Upper lobe of left lung (tissue), 6 donors: ENCODE measurements at places on chromosomes 12 and 14. TPM values are rescaled to one million over a fixed set of nuclear protein-coding genes. Genes with fewer than 3 reads are reported as not detected.

- no peak for DNase-seq
These were observed 330.2 kb downstream of the ZFP36L1 start for GRCh38 chr14:68462683-68463082.

The CLEC6A gene
- total RNA-seq: not detected

DNA sequence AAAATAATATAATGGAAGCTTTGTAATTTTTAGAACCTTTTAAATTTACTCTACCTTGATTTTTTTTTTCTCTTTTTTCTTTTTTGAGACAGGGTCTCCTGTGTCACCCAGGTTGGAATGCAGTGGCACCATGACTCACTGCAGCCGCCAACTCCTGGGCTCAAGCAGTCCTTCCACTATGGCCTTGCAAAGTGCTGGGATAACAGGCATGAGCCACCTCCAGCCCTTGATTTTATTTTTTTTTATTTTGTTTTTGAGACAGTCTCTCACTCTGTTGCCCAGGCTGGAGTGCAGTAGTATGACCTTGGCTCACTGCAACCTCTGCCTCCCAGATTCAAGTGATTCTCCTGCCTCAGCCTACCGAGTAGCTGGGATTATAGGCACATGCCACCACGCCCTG is 65.3 kb upstream of the TRAF3 start:
- no peak for DNase-seq

DNA sequence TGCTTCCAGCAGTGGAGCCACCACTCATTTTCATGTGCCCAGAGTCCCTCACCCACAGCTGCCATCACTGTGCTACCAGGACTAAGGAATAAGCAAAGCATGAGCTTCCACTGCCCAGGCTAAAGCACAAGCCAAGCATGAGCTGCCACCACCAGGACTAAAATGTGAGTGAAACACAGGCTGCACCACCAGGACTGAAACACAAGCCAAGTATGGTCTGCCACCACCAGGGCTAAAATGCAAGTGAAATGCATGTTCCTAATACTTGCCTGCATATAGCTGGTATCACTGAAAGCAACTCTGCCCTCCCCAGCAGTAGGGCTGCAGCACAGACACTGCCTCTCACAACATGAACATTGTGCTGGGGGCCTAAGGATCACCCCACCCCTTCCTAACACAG is 30.0 kb downstream of the CEP83 start:
- no peak for DNase-seq

The SERPINA10 gene
- not detected for total RNA-seq

DNA sequence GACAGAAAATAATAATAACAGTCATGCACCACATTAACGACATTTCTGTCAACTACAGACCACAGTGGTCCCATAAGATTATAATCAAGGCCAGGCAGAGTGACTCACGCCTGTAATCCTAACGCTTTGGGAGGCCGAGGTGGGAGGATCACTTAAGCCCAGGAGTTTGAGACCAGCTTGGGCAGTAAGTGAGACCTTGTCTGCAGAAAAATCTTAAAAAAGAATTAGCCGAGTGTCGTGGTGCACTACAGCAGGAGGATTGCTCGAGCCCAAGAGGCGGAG is 8.6 kb downstream of the NAB2 start:
- no peak for DNase-seq

The SERPINA12 gene
- not detected for total RNA-seq

The DUSP16 gene
- 51.6 TPM for total RNA-seq

The SLC5A8 gene
- total RNA-seq: not detected

DNA sequence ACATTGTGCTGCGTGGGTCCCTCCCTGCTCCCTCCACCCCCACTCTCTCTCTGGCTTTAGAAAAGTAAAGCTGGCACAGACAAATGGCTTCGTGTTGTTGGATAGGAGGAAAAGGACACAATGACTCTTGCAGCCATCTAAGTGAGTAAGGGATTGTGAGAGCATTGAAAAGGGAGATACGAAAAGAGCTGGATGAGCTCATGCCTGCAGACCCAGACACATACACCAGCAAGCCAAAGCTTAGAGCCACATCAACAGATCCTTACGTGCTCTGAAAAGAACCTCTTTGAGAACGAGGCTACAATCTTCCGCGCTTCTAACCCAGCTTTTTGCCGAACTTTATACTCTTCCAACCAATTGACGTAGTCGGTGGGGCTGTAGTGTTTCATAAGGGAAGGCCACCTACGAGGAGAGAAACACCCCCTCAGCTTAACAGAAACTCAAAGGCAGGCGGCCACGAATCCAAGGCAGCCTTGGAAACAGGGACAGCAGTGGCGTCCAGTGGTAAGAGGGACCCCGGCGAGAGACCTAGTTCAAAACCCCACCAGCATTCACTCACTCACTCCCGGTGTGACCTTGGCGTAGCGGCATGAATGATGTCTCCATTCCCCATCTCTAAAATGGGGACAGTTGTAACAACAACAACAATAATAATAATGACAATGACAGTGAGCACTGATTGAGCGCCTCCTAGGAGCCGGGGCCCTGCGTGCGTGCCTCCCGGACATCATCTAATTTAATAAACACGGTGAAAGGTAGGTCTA is 1.1 kb downstream of the FBXO21 start:
- DNase-seq: no peak

DNA sequence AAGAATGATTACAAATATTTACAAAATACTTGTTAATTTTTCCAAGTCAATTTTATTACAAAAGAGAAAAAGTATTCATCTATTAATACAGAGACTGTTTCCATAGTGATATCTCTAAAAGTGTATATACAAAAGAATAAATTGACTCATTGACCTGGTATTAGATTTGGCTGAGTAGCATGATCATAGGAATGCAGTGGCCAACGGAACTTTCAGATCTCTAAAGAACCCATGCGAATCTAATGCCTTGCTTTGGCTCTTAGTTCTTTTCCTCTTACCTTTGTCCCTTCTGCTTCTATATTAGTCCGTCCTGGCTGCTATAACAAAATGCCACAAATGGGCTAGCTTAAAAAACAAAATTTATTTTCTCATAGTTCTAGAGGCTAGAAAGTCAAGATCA is 717.8 kb downstream of the TMTC2 start:
- no peak for DNase-seq

DNA sequence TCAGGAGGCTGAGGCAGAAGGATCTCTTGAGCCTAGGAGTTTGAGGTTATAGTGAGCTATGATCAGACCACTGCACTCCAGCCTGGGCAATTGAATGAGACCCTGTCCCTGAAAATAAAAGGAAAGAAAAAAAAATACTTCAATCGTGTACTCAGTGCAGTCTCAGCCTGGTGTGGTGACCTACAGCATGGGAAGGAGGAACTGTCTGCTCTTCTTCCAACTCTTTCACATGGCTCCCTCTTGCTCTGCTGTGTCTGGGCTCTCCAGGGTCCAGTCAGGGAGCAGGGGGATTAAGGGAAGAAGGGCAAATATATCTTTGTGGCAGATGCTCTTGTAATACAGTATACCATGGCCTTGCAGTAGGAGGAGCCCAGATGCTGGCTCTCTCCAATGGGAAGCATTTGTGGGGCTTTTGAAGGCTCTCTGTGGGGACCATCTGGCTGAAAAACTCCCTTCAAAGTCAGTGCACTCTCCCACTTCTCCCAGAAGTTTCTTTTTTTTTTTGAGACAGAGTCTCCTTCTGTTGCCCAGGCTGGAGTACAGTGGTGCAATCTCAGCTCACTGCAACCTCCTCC is 76.6 kb upstream of the TMPO start:
- DNase-seq: no peak

The TAS2R19 gene
- 17.8 TPM for total RNA-seq

GRCh38 chr12:2276288-2277033 is 223.7 kb downstream of the CACNA1C start:
- no peak for DNase-seq

The TAS2R50 gene
- 1.8 TPM for total RNA-seq

The TMEM119 gene
- 24.2 TPM for total RNA-seq

DNA sequence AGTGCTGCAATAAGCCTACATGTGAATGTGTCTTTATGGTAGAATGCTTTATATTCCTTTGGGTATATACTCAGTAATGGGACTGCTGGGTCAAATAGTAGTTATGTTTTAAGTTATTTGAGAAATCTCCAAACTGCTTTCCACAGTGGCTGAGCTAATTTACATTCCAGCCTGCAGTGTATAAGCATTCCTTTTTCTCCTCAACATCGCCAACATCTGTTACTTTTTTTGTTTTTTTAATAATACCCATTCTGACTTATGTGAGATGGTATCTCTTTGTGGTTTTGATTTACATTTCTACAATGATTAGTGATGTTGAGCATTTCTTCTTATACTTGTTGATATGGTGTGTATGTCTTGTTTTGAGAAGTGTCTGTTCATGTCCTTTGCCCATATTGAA is 1186.2 kb downstream of the BCL11B start:
- no peak for DNase-seq

- no peak for DNase-seq
These were observed 77.5 kb upstream of the CPSF6 start for GRCh38 chr12:69161829-69162228.

The REM2 gene
- 6.3 TPM for total RNA-seq

- DNase-seq: peak; percentile 73
These were observed 76.7 kb upstream of the RGS6 start for GRCh38 chr14:71855399-71856036.

DNA sequence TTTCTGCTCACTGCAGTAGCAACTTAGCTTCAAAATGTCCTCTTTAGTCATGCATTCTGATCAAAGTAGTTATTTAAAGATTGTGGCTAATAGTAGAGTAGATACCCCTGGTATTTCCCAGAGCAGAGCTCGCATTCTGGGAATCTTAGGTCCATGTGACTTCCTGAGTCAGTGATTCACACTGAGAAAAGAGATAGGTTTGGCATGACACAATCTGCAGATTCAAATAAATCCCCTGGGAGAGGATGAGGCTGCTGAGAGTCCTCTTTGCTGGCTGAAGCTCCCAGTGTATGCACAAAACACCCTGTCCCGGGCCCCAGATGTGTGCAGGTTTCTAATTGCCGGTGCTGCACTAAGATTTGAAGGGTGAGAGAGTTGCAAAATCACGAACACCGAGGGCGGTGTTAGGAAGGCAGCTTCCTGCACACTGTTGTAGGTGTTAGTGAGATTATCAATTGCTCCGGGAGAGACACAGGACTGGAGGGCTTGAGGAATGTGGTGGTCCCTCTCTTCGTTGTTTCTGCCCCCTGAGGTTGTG is 233.2 kb downstream of the NRXN3 start:
- no peak for DNase-seq

DNA sequence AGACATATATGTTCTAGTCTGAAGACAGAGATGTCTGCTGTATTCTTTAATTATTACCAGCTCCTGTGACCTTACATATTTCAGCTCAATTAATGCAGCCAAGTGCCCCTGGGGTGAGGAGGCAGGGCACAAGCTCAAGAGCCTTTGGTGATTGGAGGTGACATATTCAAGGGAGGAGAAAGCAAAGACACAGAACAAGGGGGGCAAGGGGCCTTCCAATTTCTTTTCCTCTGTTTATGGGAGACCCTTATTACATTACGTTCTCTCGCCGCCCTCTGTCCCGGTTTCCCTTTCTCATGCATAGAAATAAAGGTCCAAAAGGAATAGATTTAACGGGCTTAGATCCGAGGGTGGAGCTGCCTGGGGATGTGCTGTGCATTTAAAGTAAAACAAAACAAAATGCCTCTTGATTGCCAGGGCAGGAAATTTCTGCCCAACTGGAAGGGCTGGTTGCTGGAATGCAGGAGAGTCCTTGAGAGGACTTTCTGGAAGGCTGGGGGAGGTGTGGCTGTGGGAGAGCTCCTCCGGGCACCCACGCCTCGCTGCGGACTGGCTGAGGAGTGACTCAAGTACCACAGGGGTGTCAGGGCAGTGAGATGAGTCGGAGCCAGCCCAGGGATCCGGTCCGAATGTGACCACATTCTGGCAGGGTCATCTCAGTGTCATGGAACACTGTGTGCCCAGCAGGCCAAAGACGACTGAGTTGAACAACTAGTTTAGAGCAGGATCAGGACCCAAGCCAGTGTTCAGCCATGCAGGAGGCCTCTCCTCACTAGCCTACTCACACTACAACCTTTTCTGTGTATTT is 32.1 kb upstream of the GSG1 start:
- peak; percentile 63 for DNase-seq

DNA sequence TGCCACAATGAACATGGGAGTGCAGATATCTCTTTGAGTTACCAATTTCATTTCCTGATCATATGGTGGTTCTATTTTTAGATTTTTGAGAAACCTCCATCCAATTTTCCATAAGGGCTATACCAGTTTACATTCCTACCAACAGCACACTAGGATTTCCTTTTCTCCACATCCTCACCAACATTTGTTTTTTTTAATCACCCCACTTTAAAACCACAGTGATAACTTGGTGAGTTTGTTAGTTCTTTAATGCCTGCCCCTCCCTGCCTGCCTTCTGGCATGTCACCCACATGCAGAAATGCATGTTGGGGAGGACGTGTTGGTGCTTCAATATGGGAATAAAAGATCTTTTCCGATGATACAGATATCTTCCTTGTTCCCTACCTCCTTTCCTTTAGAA is 167.9 kb downstream of the CAND1 start:
- DNase-seq: no peak

GRCh38 chr12:75706786-75707605 is 195.6 kb upstream of the KRR1 start:
- no peak for DNase-seq

- DNase-seq: no peak
These were observed 2.6 kb downstream of the DTX1 start for GRCh38 chr12:113059071-113059595.

DNA sequence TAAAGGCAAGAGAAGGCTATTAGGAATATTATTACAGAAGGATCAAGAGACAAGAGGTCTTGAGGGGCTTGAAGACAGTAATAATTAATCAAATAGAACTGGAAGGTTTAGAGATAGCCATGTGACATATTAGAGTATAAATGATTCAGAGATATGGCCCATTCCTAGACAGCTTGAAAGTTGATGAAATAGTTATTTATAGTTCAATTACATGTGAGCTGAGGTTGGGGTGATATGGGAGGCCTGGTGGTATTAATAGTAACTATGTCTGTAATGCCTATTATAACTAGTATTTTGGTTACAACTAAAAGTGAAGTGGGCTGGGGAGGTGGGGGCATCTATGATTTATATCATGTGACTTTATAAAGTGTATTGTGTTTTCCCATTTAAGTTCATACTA is 14.1 kb upstream of the MIS18BP1 start:
- DNase-seq: no peak

The SLCO1B1 gene
- not detected for total RNA-seq

DNA sequence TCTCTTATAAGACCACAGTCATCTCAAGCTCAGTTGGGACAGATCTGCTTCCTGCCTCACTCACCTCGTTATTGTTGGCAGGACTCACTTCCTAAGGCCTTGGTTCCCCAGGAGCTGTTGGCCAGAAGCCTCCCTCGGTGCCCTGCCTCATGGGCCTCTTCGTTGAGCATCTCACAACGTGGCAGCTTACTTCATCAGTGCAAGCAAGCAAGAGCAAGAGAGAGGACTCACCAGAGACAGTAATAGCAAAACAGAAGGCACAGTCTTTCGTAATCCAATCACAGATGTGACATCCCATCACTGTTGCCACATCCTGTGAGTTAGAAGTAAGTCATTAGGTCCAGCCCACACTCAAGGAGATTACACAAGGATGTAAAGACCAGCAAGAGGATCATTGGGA is 5.1 kb upstream of the NUMB start:
- peak; percentile 79 for DNase-seq
